ENCODE measurements at places on chromosomes 16 and 17.

GRCh38 chr17:27378482-27379175 lies 77.6 kb upstream of the KSR1 start:
- no peak for DNase-seq

DNA sequence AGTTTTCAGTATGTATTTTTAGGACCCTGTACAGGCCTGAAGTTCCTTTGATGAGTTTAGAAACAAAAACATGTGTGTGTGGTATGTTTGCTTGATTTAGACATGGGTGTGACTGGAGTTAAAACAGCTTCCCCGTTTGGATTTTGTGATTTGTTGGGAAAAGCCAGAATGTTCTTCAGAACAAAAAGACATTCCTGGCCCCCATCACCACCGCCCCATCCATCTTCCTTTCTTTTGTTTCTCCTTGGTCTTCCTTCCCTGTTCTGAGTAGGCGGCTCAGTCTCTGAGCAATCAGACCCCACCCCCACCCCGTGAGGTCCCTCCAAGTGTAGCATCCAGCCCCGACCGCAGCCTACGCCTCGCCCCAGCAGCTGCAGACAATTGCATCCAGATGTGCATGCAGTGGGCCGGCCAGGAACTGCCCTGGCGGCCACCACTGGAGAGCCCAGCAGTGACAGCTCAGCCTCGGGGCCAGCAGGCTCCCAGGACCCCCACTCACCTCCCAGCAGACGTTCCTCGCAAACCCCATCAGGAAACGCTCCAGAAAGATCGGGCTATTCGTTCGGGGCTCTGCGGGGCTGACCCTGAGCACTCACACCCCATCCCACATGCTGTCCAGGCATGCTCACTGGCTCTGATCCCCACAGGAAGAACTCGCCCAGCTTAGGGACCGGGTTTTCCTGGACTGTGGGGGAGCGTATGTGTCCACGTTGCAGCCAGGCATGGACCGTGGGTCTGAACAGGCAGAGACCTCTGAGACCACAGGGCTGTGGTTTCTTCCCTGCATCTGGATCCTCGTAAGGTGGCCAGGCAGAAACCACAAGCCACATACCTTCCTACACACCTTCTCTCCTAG lies 99.8 kb upstream of the CDH5 start:
- DNase-seq = no peak

GRCh38 chr17:47276868-47277267 lies 23.2 kb downstream of the ITGB3 start:
- DNase-seq = no peak

GRCh38 chr17:82751571-82752370 lies at the start of gene TBCD:
TSS of gene TBCD (plus strand) at chr17:82752065. CDS start at chr17:82752194, 129 bp downstream.
- DNase-seq = peak; percentile 79
